NCI-H226 (cell line): ENCODE measurements at places on chromosomes 4 and X.
A peak's percentile ranks its signal among the peaks of the same experiment; 100 is the strongest.

DNA sequence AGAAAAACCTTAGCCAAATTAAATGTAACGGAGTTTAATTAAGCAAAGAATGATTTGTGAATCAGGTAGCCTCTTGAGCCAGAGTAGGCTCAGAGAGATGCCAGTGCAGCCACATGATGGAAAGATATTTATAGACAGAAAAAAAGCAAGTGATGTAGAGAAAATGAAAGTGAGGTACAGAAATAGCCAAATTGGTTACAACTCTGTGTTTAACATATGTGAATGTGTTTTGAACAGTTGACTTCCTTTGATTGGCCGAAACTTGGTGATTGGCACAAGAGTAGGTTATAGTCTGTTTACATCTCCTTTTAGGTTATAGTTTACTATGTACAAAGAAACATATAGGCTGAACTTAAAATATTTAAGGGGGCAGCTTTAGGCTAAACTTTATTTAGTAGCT is 459.9 kb upstream of the BOD1L1 start:
- DNase-seq, result no peak

- no peak for DNase-seq
These were observed 14.3 kb downstream of the CFAP99 start for GRCh38 chr4:2432991-2433530.

DNA sequence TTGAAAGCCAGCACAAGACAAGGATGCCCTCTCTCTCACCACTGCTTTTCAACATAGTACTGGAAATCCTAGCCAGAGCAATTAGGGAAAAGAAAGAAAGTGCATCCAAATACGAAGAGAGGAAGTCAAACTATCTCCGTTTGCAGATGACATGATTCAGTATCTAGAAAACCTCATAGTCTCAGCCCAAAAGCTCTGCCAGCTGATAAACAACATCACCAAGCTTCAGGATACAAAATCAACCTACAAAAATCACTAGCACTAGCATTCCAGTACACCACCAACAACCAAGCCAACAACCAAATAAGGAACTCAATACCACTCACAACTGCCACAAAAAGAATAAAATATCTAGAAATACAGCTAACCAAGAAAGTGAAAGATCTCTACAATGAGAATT is 38.6 kb downstream of the COX7B2 start:
- no peak for DNase-seq

GRCh38 chrX:38052096-38052495 is 45.7 kb downstream of the SYTL5 start:
- peak; percentile 34 for DNase-seq
